Stimulated activated CD4-positive, alpha-beta T cell treated with anti-CD3 and anti-CD28 coated beads, Interleukin-12 subunit alpha, Interleukin-12 subunit beta, amount 100 ng/mL, for 4 hours (primary cell): ENCODE measurements at places on chromosomes 2 and 18.

- DNase-seq, result no peak
Measured at GRCh38 chr2:239433777-239434403, 33.1 kb upstream of the HDAC4 start.

GRCh38 chr2:26772064-26773001 lies 8.2 kb downstream of the SLC35F6 start:
- DNase-seq, result no peak

DNA sequence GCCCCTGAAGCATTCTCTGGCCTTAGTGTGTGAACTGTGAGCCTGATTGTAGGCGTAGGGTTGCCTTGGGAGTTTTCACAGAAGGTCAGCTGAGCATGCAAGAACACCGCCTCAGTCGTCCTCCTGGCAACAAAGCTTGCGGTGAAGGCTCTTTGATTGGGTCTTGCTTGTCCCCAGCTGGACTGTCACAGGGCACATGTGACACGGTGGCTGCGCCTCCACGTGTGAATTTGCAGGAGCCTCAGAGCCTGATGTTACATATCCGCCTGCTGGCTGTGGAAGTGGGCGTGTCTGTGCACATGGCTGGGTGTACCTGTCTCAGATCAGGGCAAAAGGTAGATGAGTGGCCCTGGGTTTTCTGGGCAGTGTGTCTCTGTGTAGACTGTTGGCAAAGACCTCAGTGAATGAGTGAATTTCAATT lies 228.7 kb downstream of the HAUS1 start:
- DNase-seq, result no peak

GRCh38 chr2:171297956-171298355 lies 135.8 kb downstream of the METTL8 start:
- no peak for DNase-seq

GRCh38 chr2:202355993-202356505 lies 20.1 kb upstream of the BMPR2 start:
- DNase-seq, result no peak

GRCh38 chr2:42332575-42332974 lies 28.4 kb downstream of the COX7A2L start:
- DNase-seq, result no peak

GRCh38 chr2:179720173-179720772 lies 141.1 kb downstream of the ZNF385B start:
- DNase-seq, result no peak

DNA sequence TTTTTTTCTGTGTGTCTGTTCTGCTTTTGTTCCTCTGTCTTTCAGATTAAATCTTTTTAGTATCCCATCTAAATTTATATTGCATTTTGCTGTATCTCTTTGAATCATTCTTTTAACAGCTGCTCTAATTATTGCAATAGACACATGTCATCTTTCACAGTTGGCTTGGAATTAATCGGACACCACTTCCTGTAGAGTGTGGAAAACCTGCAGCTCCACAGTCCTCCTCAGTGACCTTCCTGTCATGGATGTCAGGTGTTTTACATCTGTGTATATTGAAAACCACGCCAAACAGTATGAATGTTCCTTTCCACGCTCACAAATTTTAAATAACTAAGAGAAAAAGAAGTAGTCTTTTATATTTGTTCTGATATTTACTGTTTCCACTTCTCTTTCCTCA lies 135.3 kb downstream of the PXDN start:
- no peak for DNase-seq

GRCh38 chr2:120939595-120940318 lies 204.1 kb downstream of the GLI2 start:
- DNase-seq, result no peak

DNA sequence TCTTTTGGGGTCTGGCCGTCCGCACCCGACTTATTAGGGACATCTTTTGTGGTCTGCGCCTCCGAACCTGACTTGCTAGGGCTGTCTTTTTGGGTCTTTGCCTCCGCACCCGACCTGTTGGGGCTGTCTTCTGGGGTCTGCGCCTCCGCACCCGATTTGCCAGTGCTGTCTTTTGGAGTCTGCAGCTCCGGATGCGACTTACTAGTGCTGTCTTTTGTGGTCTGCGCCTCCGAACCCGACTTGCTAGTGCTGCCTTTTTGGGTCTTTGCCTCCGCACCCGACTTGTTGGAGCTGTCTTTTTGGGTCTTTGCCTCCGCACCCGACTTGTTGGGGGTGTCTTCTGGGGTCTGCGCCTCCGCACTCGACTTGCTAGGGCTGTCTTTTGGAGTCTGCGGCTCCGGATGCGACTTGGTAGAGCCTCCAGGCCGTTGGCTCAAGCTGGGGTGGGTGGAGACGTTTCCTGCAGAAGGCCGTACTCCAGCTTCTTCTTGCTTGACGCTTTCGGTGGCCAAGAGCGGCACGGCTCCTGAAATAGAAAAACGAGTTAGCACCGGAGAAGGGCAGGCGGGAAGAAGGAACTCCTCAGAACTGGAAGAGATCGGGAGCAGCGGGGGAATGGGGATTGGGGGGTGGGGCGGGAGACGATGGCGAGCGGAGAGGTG lies 498 bp downstream of the TGOLN2 start:
- peak; percentile 45 for DNase-seq

GRCh38 chr2:56316011-56316410 lies 132.2 kb downstream of the CCDC85A start:
- no peak for DNase-seq

GRCh38 chr2:140270224-140270623 lies 1490.0 kb upstream of the NXPH2 start:
- no peak for DNase-seq

- DNase-seq, result no peak
Measured at GRCh38 chr2:173150087-173150486, 74.4 kb downstream of the MAP3K20 start.

- DNase-seq, result no peak
Measured at GRCh38 chr18:6441200-6441599, 26.5 kb upstream of the L3MBTL4 start.

DNA sequence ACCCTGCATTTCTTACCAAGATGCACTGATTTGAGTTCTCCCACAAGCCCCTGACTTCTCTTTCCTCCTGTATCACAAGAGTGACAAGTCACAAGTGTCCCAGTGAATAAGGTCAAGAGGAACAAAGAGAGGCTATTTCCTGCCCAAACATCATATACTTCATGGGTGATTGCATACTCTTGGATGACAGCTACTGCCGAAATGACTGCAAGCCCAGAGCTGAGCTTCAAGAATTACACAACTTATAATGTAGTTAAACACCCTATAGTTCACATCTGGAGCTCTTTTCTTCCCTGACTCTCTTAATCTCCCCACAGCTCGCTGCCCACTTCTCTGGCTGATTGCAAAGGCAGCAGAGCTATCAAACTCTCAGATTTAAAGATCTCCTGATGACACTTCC lies 289.7 kb upstream of the PARD3B start:
- no peak for DNase-seq

- DNase-seq, result no peak
Measured at GRCh38 chr2:240182001-240182400, 41.5 kb upstream of the OTOS start.

GRCh38 chr18:53644799-53645471 lies 579.5 kb downstream of the MBD2 start:
- no peak for DNase-seq

DNA sequence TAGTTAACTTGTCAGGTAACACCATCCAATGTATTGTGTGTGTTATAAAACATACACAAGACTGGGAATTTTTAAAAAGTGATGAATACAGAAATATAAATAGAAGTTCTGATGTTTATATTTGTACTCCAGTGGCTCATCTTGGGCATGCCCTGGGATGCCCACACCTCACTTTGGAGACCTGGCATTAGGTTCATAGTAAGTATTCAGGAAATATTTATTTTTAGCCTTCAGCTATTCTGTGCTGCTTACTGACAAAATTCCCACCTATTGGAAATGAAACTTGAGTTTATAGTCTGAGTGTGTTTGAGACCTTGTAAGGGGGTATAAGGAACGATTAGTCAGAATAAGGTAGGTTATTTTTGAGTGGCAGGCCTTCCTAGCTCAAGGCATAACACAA lies 67.5 kb downstream of the MYO1B start:
- no peak for DNase-seq

GRCh38 chr2:191190435-191190834 lies 39.6 kb upstream of the STAT4 start:
- DNase-seq, result no peak

- DNase-seq, result no peak
Measured at GRCh38 chr2:218329027-218329825, 27.4 kb upstream of the CATIP start.

GRCh38 chr2:5538772-5539171 lies 153.4 kb upstream of the SOX11 start:
- no peak for DNase-seq

- DNase-seq, result no peak
Measured at GRCh38 chr2:191222952-191223351, 22.3 kb upstream of the MYO1B start.

- no peak for DNase-seq
Measured at GRCh38 chr18:13725566-13726231, 659 bp downstream of the FAM210A start.

- peak; percentile 47 for DNase-seq
Measured at GRCh38 chr2:148813603-148814065, 61.4 kb upstream of the KIF5C start.

GRCh38 chr18:48831113-48831759 lies 119.5 kb downstream of the SMAD7 start:
- DNase-seq, result no peak

DNA sequence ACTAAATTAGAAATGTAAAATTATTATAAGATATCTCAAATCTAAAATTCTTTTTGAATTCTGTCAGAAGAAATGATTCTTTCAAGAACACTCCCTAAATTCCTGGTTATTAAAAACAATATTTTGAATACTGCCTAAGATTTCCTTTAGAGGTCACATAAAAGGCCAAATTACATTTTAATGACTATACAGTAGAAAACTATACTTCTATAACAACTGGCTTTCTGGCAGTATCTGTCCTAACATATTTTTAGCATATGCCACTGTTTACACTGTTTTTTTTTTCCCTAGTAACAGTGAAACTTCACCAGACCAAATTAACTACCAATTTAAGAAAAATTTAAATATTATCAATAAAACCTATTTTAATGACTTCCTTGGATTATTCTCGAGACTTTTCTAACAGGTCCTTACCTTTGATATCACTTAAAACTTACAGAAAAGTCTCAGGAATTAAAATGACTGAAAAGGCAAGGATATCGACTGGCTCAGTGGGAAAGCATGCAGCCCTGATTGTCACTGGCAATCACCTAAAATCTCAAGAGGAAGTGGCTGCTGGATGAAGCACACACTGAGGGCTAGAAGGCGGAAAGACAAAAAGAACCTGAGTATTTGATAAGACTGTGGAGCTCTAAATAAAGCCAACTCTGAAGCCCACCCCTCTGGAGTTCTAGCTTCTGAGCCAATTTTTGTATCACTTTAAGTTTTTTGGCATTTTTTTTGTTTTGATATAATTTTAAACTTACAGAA lies 59.6 kb downstream of the SPIRE1 start:
- no peak for DNase-seq

DNA sequence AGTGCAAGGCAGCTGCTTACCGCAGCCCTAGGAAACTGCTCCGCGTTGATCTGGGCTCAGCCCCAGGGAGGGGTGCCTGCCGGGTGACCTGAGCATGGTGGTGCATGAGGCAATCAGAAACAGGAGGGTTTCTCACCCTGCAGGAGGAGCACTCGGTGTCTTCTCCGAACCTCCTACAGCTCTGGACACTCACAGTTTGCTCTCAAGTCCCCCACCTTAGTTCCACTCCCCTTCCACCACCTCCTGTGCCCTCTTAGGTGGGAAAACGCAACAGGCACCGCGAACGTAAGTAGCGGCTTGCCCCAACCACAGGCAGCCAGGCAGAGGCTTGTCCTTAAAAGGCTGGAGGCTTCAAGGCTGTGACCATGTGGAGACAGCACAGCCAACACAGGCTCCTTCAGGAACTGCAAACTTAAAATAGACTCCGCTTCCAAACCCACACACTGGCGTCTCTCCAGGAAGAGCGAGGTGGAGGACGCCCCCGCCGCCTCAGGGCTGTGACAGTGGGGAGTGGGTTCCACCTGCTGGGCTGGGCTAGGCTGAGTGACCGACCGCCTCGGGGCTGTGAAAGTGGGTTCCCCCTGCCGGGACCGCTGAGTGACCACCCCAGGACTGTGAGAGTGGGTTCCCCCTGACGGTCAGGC lies 71.6 kb downstream of the NDUFA10 start:
- DNase-seq, result no peak

DNA sequence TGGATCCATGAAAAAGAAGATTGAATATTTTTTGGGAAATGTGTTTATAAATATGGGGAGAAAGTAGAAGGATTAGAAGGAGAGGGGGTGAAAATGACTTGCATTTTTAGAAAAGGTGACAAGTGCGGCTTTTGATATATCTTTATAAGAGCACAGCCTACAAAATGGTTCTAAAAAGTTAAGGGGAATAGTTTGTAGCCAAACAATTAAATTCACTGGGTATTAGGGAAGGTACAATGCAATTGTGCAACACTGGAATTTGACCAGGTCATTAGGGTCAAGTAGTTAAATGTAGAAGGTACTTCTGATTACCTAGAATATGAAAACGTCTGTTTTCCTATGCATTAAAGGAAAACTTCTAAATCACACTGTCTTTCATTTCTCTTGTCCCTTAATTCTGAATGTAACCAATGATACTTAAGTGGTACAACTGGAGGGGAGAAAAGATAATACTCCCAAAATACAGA lies 44.5 kb upstream of the SERTAD2 start:
- DNase-seq, result no peak

DNA sequence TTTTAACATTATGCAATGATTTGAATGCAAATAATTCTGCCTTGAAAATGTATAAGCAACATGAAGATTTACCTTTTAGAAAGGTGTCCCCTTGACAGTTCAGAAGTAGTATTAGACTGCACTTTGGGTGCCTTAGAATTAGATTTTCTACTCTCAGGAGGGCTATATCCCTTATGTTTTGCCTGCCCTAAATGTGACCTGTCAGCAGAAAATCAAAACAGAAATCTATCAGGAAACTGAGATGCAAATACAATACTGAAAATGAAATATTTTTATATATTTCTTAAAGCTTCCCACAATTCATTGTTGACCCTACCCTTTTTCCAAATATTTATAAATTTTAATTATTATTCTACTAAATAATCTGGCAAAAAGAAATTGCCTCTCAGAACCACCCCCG lies 61.5 kb downstream of the TRIP12 start:
- no peak for DNase-seq

- no peak for DNase-seq
Measured at GRCh38 chr2:155846259-155846658, 486.3 kb downstream of the NR4A2 start.

DNA sequence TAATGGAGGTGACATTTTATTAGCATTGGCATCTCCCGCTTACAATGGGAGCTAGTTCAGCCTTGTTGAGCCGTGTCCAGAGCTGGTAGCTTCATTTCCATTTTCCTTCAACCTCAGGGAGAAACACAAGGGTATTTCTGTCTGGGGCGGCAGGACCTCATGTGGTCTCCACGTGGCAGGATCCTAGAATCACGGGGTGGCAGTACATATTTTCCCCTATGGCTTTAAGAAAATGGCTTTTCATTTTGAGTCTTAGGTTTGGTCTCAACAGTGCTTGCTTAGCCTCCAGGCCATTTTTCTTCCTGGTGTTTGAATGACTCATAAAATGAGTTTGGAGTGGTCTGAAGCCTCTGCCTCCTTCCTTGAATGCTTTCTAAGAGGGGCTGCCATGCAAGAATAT lies 20.3 kb downstream of the CABLES1 start:
- DNase-seq, result no peak
